ENCODE measurements at places on chromosomes 5 and 9.

DNA sequence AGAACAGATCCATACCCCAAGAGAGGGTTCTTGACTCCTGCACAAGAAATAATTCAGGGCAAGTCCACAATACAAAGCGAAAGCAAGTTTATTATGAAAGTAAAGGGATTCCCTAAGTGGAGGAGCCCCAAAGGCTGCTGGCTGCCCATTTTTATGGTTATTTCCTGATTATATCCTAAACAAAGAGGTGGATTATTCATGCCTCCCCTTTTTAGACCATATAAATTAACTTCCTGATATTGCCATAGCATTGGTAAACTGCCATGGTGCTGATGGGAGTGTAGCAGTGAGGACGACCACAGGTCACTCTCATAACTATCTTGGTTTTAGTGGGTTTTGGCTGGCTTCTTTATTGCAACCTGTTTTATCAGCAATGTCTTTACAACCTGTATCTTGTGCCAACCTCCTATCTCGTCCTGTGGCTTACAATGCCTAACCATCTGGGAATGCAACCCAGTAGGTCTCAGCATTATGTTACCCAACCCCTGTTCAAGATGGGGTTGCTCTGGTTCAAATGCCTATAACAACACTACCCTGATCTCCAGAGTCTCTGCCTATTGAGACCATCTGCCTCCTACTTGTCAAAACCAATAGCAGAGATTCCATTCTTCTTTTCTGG is 154.4 kb upstream of the GRAMD2B start:
- no peak for DNase-seq

DNA sequence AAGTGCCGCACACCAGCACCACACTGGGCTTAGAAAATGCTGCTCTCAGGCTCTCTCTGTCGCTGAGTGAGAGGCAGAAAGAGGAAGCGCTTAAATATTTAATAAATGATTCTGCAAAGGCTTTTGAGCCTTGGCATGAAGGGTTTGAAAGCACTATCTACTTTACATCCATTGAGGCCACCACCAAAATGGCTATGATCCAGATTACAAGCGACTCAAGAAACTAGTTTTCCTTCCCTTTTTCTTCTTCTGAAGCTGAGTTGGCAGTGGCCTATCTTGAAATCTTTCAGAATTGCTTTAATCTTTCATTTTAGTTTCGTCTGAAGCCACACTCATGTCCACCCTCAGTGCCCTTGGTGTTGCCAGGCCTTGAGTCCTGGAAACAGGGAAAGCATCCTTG is 59.5 kb downstream of the EBF1 start:
- no peak for DNase-seq

- DNase-seq, result no peak
Measured at GRCh38 chr9:136691316-136692184, 4.3 kb upstream of the AGPAT2 start.

DNA sequence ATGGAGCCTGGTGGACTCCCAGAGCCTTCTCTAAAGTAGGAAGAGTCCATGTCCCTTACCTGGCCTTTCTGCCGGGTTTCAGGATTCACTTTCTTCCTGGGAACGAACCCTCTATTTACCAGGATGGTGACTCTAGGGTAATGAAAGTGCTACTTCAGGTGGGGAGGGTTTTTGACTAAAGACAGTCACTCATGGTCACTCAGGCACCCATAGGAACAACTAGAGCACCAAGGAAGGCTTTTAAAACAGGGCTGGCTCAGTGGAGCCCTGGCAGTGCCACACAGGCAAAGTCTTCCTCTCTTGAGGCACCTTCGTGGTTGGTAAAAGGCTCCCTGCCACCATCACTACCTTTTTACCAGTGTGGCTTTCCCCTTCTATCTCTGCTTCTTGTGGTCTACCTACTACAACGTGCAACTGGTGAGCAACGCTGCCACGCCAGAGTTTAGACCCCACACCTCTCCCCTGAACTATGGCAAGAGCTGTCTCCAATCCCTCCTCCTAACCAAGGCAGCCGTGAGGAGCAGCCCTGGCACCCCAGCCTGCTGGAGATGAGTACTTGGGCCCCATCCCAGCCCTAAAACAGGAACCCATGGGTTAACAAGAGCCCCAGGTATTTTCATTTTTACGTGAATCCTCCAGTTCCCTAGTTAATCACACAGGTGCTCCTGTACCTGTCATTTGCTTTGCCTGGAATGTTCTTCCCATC is 3.5 kb downstream of the SURF1 start:
- DNase-seq, result no peak

DNA sequence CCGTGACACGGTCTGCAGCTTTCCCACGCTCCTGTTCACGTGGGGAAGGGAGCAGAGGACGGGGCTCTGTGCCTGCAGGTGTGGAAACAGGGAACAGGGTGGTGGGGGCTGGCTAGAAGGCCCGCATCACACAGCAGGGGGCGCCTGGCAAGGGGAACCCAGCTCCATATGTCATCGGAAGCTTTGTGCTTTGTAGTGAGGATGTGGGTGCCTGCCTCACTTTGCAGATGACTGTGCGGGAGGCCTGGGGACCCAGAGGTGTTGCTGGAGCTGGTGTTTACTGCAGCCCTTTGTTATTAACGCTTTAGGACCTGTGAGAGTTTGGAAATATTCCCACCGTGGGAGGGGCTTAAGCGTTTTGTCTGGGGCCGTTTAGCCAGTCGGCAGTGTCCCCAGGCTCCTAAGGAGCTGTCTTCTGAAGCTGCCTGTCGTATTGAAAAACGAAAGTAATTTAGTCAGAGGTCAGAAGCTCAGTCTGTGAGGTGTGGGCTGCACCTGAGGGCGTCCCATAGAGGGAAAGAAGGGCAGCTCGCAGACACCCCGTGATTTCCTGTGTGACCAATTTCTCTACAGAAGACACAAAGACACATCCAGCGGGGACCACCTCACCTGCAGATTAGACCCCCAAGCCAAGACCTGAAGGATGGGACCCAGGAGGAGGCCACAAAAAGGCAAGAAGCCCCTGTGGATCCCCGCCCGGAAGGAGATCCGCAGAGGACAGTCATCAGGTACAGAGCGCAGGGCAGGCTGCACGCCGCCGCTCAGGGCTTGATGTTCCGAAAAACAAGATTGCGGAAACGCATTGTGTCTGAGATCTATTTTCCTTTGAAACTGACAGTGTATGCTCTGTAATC is 9.1 kb downstream of the MAN1B1 start:
- peak; percentile 75 for DNase-seq

- DNase-seq, result no peak
Measured at GRCh38 chr5:73437101-73437776, 11.3 kb downstream of the FOXD1 start.

DNA sequence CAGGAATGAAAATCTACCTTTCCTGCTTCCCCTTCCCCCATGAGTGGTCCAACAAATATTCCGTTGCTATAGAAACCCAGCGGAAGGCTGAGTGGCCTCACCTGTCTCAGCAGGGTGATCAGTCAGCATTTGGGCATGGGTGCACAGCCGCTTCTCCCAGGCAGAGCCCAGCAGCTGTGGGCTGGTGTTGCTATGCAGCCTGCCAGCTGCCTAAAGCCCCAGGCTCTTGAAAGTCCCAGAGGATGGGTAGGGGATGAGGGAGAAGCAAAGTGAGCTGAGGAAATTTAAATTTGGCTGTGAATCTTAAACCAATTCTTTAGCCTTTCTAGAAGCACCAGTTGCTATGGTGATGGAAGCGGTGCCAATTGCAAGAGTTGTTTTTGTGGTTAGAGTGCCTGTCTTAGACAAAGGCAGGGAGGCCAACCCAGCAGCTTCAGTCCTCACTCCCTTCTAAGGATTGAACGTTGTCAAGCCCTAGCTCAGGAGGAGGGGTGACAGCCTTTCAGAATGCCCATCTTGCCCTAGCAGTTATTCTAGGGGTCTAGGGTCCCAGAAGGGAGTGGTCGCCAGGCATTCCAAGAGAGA is 151.5 kb upstream of the PITX1 start:
- no peak for DNase-seq

GRCh38 chr9:106420511-106420944 is 442.4 kb upstream of the ZNF462 start:
- DNase-seq, result no peak

GRCh38 chr9:69223605-69224004 is 49.5 kb downstream of the TJP2 start:
- DNase-seq, result no peak

All from activated T-helper 1 cell treated with anti-CD3 and anti-CD28 coated beads, Interleukin-2, amount 50 U/mL, for 16 hours (primary cell).